Stimulated activated CD4-positive, alpha-beta T cell treated with anti-CD3 and anti-CD28 coated beads, Interleukin-2, amount 100 ng/mL, for 48 hours (primary cell): ENCODE measurements at places on chromosomes 4 and X.

DNA sequence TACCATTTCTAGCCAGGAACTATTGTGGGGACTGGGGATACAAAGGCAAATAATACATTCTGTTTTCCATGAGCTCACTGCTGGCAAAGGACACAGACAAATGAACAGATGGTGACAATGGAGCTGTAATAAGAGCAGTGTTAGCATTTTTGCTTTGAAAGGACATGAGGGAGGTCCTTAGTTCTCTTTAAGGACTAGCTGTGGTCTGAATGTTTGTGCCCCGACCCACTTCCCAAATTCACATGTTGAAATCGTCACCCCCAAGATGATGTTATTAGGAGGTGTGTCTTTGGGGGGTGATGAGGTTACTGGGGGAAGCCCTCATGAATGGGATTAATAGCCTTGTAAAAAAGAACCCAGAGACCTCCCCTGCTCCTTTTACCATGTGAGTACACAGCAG is 30.3 kb downstream of the CCNG2 start:
- no peak for DNase-seq

- DNase-seq, result no peak
Observed at GRCh38 chrX:107384397-107385105, 64.9 kb upstream of the FRMPD3 start.

DNA sequence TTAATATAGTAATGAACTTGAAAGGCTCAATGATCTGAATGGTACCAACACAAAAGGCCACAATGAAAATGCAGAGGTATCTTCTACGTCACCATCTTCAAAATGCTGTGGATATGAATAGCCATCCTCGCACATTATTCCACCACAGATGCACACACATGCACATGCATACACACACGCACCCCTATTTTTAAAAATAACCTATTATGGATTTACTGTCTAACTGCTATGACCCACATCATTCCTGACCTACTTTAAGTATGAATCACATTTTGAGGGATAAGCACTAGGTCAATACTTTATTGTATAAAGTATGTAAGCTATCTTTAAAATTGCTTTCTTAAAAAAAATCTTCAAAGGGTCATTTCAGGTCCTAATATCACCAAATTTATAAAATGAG is 24.4 kb upstream of the CORIN start:
- no peak for DNase-seq

DNA sequence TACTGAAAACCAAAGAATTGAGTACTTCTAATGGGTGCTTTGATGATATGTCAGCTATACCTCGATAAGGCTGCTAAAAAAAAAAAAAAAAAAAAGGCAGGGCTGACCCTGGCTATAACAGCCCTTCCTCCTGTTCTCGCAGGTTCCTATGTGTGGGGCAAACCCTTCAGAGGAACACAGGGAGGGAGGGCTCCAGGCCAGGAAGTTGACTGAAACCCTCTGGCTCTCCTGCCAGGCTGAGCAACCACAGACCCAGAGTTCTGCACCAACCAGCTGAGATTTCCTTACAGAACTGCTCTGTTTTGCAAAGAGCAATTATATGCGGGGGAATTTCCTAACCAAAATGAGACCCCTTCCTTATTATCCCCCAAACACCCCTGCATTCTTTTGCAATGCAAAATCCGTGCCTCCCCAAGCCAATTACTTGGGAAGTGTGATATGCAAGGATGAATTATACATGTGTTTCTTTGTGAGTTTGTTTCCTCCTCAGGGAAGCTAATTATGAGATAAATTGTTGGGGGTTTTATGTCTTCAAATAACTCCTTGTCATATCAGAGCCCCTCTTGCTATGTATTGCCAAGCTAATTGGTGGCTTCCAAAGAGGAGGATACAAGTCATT is 45.6 kb downstream of the PDHA1 start:
- DNase-seq, result no peak

DNA sequence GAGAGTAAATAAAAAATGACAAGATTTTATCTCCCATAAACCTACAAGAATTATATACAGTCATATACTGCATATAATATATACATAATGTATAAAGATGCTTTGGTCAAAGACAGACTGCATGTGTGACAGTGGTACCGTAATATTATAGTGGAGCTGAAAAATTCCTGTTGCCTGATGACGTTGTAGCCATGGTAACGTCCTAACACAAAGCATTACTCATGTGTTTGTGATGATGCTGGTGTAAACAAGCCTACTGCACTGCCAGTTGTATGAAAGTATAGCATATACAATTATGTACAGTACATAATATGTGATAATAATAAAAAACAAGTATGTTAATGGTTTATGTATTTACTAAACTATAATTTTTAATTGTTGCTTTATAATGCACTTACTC is 245.2 kb upstream of the CENPE start:
- DNase-seq, result no peak

- DNase-seq, result no peak
Observed at GRCh38 chrX:12403474-12404082, 265.3 kb downstream of the FRMPD4 start.

GRCh38 chr4:89213382-89213701 is 94.3 kb downstream of the GPRIN3 start:
- no peak for DNase-seq

DNA sequence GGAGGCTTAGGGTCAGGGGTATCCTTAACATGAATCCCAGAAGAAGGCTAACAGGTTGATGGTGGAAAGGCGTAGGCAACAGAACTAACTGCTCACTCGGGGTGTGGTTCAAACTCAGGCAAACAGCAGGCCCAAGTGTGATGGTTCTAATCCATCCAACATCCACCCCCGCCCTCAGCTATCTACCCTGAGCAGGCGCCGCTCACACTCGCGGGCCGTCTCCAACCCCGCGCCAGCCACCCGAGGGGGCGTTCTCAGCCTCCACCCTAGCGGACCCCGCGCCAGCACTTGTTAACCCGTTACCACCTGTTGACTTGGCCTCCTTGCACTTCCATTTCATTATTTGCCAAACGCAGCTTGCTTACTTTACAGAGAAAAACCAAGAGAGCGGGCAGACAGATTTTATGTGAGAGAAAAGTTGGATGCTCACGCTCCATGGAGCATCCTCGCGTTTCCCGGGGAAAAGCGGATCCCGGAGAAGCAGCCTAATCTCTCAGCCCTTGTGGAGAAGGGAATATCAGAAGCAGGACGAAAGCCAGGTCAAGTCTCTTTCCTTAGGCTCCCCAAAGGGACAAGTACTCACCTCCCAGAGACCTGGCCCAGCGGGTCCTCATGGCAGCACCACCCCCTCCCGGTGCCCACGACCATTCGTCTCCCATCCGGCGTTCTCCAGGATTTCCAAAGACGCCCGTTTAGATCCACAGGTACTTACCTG is 773 bp downstream of the SNCA start:
- DNase-seq, result no peak

DNA sequence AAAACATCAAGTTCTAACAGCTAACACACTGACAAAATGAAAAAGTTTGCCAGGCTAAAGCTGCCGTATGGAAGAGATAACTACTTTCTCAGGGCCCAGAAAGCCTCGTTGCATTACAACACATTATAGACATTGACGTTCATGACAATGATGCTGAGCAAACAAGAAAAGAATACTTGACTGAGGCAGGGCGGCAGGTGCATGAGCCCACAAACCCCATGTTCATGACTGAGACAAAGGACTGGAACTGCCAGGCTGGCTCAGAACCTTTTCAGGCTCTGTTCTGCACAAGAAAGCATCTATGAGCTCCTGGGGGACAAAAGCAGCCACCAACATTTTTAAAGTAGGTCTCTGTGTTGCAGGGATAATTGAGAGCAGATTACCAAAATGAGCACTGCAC is 13.6 kb downstream of the TLR6 start:
- no peak for DNase-seq

- no peak for DNase-seq
Observed at GRCh38 chr4:33467291-33467690, 2747.1 kb downstream of the PCDH7 start.

DNA sequence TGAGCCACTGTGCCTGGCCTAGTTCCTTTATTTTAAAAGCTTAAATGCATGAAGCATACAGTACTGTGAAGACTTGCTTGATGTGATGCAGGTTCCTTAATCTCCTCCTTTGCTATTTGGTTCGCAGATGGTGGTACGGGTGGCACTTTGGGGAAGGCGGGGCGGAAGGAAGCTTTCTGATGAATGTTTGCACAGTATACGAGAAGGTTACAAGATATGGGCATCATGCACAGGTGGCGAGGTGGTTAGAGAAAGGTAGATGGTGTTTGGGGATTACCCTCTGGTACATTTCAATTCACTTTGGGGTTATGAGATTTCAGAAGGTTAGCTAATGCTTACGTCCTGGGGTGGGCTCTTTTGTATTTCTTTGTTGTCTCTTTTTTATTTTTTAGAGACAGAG is 17.2 kb downstream of the RHOH start:
- DNase-seq, result no peak

DNA sequence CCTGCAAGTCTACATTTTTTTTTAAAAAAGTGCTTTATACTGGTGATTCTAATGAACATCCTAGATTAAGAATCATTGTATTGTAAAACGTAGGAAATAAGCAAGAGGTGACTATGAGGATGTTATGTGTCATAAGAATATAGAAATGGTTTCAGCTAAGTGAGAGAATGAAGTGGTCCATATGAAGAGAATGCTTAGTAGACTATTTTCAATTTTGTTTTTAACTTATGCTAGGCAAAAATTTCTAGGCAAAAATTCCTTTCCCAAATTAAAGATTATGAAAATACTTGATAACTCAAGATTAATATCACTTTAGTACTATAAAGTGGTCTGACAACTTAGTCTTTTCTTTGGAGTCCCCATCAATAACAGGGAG is 825 bp downstream of the DYNLT3 start:
- DNase-seq, result no peak

- DNase-seq, result no peak
Observed at GRCh38 chrX:3271183-3271833, 75.1 kb downstream of the MXRA5 start.

GRCh38 chr4:78926826-78927225 is 12.4 kb downstream of the PAQR3 start:
- DNase-seq, result no peak

GRCh38 chr4:53859305-53859704 is 205.1 kb downstream of the CHIC2 start:
- DNase-seq, result no peak
